ENCODE measurements at places on chromosomes 5 and 9.

DNA sequence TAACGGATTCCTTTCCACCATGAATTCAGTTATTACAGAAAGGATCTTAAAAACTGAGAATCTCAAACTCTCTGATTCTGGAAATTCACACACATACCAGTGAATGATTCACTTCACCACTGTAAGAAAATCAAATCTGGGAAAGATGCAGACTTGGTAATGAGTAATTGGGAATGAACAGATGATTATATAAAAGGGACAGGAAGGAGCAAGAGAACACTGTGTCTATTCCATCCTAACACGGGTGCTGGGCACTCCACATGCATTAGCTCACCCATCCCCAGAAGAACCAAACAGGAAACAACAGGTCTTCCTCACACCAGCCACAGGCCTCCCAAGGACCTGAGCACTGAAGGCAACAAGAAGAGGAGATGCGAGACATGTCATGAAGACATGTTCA lies 74.8 kb upstream of the ZNF622 start:
- no peak for DNase-seq

DNA sequence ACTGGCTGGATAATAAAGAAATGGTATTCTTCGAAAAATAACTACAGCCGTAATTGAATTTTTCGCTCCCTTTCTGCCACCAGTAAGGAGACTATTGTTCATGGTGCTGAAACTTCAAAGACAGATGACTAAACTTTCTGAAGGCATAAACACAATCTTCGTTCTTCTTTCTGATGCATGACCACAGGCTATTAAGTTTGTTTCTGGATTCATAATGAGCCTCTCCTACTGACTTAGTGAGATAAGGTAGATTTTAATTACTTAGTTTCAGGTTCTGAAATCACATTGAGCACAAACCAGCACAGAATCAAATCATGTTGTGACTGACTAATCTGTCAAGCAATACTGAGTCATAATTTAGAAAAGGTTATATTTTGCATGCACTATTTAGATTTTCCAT lies 441.8 kb upstream of the CCNG1 start:
- DNase-seq, result no peak

GRCh38 chr5:73215891-73216610 lies 43.1 kb downstream of the TMEM174 start:
- peak; percentile 58 for DNase-seq

DNA sequence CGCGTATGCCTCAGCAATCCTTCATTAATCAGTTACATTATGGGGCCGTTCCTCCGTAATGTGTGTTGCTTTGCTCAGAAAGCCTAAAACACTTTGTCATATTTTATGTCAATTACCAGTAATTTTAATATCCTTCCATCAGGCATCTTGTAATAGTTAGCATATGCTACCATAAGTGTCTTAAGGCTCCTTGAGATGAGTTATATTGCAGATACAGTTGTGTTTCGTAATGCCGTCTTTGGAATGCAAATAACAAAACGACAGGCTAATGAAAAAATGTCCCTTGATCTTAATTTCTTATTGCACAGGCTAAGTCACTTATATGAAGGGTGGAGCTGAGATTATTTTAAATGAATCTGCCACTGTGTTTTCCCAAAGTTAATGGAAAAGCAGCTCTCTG lies 50.5 kb downstream of the TBCA start:
- no peak for DNase-seq

GRCh38 chr5:2752059-2752820 lies 763 bp upstream of the IRX2 start:
- no peak for DNase-seq

GRCh38 chr9:122695696-122696095 lies 20.8 kb downstream of the OR1L3 start:
- no peak for DNase-seq

GRCh38 chr5:41794471-41794870 lies 75.8 kb downstream of the OXCT1 start:
- DNase-seq, result no peak

DNA sequence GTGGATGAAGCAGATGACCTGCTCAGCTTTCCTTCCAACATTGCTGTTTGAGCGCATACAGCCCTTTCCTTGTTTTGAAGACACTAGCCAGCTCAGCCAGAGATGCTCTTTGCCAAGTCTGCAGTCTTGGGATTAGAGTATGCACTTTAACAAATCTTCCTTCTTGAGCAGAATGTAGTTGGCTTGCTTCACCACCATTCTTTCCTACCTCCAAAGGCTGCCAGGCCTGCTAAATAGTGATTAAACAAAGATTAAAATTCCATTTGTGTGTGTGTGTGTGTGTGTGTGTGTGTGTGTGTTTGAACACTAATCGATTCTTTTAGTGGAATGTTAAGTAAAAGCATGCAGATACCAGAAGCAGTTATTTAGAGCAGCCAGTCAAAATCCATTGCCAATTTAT lies 97.6 kb downstream of the GALNT10 start:
- DNase-seq, result no peak

- DNase-seq, result no peak
These were observed 1337.2 kb downstream of the PTPRD start for GRCh38 chr9:9275601-9276000.

GRCh38 chr5:122333564-122333963 lies 21.5 kb downstream of the SNCAIP start:
- no peak for DNase-seq

DNA sequence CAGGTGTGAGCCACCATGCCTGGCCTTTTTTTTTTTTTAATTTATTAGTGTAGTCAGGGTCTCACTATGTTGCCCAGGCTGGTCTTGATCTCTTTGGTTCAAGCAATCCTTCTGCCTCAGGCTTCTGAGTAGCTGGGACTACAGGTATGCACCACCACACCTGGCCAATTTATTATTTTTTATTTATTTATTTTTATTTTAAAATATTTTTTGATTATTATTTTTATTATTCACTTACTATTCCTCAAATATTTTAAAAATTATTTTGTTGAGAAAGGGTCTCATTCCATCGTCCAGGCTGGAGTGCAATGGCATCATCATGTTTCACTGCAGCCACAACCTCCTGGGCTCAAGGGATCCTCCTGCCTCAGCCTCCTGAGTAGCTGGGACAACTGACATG lies 49.7 kb upstream of the CHD1 start:
- no peak for DNase-seq

- no peak for DNase-seq
These were observed 316.6 kb upstream of the RIOK2 start for GRCh38 chr5:97499605-97500004.

GRCh38 chr9:113042884-113043657 lies 13.5 kb downstream of the ZFP37 start:
- DNase-seq, result no peak

- no peak for DNase-seq
These were observed 712.0 kb downstream of the CETN3 start for GRCh38 chr5:89697581-89697980.

DNA sequence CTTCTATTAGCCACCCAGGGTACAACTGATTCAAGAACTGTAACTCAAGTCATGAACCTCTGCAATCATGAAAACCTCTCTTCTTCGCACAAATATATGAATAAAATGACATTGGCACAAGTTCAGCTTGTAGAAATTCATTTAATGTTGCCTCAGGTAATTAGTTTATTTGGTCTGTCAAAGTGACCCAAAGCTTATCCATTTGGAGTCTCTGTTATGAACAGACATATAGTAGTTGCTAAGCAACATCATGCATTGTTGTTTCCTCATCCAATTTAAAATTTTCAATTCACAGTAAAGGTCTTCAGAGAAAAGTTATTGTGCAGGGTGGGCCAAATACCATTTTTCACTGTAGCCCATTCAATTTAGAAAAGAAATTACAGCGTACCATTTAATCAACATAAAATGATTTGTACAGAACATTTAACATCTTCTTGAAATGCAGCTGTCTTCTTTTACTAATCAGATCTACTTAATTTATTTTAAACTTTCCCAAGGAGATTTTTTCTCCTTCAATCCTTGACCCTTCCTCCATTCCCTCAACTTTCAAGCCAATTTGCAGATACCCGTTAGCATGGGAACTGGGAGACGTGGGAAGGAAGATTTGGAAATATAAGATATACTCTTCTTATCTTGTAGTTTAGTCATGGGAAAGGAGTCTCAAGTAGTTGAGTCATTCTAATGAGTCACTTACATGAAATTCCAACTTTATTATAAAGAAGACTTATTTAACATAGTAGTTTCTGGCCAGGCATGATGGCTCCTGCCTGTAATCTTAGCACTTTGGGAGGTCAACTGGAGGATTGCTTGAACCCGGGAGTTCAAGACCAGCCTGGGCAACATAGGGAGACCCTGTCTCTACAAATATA lies 231.3 kb downstream of the ATPSCKMT start:
- DNase-seq, result no peak

DNA sequence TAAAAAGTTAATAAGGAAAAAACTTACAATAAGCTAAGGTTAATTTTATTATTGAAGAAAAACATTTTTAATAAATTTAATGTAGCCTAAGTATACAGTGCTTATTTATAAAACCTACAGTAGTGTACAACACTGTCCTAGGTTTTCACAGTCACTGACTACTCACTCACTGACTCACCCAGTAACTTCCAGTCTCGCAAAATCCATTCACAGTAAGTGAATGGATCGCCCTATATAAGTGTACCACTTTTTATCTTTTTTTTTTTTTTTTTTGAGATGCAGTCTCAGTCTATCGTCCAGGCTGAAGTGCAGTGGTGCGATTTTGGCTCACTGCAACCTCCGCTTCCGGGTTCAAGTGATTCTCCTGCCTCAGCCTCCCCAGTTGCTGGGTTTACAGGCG lies 47.7 kb downstream of the FNIP1 start:
- no peak for DNase-seq

DNA sequence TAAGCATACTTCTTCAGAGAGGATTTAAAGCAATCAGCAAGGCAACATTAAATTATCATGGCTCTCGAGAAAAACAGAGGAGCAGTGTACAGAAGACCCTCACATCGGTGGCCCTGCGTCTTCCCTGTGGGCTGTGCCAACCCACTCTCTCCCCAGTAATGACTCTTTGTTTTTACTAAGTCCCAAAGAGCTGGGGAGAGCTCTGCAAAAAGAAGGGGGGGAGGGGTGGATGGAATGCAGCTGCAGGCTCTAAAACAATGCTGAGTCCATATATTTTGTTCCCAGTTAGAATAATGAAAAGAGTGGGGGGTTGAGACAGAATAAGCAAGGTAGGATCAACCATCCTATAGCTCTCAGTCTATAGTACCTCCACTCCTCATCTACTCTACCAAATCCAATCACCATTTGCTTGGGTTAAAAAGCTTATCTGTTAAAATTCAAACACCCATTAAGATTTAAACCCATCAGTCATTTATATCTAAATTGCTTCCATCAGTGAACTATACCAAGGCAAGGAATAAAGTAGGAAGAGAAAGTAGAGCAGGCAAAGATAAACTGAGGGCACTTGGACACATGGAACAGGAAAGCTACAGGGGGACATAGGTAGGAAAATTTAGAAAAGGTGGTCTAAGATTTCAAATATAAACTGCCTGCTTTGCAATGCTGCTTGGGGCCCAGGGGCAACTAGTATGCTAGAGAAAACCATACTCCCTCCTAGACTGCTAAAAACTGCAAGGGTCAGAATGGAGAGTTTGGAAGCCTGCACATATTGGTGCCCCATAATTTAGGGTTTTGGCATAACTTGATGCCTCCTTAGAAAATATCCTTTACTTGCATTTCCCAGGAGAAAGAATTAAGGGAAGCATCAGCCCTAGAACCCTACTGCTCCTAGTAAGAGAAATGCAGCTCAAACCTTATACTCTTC lies 20.6 kb downstream of the ELL2 start:
- no peak for DNase-seq

DNA sequence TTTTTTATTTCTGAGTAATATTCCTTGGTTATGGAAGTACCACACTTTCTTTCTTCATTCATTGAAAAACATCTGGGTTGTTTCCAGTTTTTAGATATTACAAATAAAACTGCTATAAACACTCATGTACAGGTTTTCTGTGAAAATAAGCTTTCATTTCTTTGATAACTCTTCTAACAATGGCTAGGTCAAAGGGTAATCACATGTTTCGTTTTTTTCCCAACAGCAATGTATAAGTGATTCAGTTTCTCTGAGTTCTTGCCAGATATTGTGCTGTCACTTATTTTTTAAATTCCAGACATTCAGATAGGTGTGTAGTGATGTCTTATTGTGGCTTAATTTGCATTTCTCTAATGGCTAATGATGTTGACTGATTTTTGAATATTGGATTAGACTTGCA lies 16.7 kb upstream of the TNPO1 start:
- DNase-seq, result no peak

- no peak for DNase-seq
These were observed 188.4 kb downstream of the RGS3 start for GRCh38 chr9:113651896-113652295.

GRCh38 chr9:115333277-115334070 lies 215.5 kb upstream of the TNC start:
- no peak for DNase-seq

GRCh38 chr9:21789541-21790037 lies 12.8 kb upstream of the MTAP start:
- no peak for DNase-seq

GRCh38 chr5:76941000-76941399 lies 11.8 kb upstream of the CRHBP start:
- DNase-seq, result no peak

DNA sequence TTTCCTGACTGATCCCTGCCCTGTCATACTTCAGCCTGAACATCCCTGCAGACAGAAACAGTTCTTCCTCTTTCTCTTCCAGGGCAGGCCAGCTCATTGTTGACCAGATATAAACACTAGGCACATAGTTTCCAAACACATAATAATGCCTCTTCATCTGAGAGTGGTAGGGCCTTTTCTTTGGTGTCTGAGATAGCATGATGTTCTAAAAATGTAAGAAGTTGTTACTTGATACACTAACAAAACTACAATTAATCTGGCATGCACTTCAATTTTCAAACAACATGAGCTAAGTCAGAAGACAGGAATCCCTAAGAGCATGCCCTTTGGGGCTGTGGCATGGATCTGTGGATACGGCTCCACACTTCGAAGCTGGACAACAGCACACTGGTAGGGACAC lies 246.6 kb downstream of the SPOCK1 start:
- no peak for DNase-seq

DNA sequence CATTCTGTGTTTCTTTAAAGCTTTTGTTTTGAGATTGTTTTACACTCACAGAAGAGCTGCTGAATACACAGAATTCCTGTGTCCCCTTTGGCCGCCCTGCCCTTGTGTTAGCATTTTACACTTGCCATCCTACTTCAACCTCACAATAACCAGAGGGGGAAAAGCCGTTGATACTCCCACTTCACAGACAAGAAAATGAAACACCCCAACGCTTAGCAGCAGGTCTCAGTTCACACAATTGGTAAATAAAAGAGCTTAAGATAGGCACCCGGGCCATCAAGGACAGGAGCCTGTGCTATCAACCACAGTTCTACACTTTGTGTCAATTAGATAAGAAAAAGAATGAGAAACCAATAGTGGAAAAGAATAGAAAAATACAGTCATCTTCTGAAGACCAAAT lies 178.0 kb downstream of the SYK start:
- no peak for DNase-seq

- no peak for DNase-seq
These were observed 1028.6 kb downstream of the CDH9 start for GRCh38 chr5:26009742-26010141.

GRCh38 chr5:53067641-53068040 lies 41.9 kb downstream of the MOCS2 start:
- no peak for DNase-seq

Measured in mesothelial cell of epicardium (in vitro differentiated cells).